ENCODE measurements at places on chromosomes 3 and 15.
A peak's percentile ranks its signal among the peaks of the same experiment; 100 is the strongest.

- DNase-seq = no peak
Measured at GRCh38 chr3:143935678-143936077, 35.9 kb upstream of the DIPK2A start.

DNA sequence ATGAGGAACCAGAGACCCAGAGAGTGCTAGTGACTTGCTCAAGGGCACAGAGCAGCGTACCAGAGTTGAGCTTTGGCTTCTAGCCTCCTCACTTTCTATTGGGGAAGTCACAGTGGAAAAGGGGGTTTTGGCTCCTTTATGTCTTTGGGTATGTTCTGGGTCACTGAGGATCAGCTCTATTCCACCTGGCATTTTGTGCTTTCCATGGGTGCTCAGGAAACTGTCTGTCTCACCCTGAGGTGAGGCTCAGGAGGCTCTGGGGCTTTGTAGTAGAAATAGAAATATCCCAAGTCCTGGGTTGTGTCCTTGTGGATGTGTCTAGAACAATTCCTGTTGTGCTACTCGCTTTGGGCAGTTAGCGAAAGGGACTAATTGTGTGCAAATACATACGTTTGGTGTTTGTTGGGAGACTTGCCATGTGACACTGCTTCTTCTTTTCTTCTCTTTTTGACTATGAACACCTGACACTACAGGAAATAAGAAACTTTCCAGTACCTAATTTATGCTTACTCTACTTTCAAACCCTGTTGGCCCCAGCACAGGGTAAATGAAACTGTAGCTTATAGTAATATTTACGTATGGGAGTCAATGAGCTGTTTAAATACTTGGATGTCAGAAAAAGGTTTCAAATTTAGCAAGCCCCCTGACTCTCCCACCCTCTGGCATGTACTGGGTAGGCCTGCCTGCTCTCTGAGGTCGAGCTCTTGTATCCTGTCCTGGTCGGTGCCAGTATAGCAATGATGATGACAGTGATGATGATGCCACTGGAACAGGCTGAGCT lies 35.6 kb downstream of the SMAD3 start:
- DNase-seq = peak; percentile 83

GRCh38 chr3:184812662-184813042 lies 686 bp downstream of the VPS8 start:
- DNase-seq = no peak

- DNase-seq = no peak
Measured at GRCh38 chr3:134651347-134652041, 672 bp upstream of the KY start.

All from NAMALWA (cell line).